ENCODE measurements at places on chromosomes 6 and 20. TPM values are rescaled to one million over a fixed set of nuclear protein-coding genes. Genes with fewer than 3 reads are reported as not detected.

Gene TFAP2A
- 0.21 TPM for total RNA-seq

DNA sequence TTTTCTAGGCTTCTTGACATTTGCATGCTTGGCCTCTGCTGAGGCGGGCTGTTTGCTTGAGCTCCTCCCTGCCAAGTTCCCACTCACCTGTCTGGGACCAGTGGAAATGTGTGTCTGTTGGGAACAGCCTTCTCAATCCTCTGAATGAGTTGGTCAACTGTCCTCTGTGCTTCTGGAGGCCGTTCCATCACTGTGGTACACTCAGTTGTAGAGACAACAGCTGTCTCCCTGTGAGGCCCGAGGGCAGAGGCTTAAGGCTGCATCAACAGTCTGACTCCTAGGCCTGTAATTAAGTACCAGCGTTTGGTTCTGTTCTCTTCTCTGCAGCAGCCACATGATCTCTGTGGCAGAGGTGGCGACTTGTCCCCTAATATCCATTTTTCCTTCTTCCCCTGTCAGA, 110.9 kb downstream of the CDC5L start:
- H3K27me3 ChIP-seq, result peaks cover 5% of the 10 kb centered on the region
- H3K27ac ChIP-seq, result no peak overlapping the region
- H3K36me3 ChIP-seq, result no peaks in the 10 kb centered on the region
- H3K4me3 ChIP-seq, result no peak overlapping the region
- H3K4me1 ChIP-seq, result no peaks in the 10 kb centered on the region
- no peak for DNase-seq

DNA sequence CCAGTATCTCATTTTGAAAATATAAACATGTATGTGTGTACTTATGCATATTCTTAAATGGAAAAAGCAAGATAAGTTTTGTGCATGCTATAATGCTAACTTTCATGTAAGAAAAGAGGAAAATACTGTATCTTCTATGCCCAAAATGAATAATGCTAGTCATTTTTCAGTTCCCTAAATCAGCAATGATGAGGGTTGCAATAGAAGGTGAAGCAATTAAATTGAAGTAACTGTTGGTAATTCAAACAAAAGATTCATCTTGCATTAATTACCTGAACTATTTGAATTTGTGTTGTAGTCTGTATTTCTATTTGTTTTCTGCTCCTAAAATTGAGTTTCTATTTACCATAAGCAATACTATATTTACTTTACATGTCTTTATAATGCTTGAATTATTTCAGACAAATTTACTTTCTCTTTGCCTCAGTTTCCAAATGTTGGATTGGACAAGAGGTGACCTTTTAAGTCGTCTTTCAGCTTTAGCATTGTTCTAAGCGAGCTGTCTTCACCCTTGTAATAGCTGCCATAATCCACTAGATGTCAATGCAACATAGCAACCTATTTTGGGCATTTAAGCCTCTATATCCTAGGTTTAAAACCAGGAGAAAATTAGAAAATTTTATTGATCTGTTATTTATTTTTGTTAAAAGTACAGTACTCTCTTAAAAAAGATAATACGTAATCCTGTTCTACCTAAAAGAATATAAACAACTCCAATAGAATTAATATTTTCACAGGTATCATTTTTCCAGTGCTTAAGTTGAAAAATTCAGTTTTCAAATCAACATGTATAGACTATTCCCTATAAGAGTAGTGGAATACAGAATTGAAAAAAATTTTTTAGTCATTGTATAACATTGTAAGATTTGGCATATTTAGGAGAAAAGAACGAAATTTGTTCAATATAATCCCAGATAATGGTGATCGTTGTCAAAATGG, 52.3 kb upstream of the IFNGR1 start:
- H3K27ac ChIP-seq, result no peak overlapping the region
- no peak for DNase-seq

DNA sequence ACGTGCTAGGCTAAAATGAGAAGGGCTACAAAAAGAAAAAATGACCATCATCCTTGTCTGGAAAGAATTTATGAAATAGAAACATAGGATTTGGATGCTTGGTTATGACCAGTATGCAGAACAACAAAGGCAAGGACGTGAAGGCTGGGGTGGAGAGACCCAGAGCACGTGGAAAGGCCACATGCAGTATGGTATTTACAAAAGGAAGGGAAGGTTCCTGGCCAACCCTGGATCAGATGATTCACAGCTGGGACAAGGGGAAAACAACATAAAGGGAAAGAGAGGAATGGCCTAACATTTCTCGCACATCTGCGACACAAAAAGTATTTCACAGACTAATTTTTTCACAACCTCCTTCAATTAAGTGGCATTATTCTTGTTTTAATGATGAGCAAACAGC, 8.2 kb downstream of the STX7 start:
- H3K4me3 ChIP-seq, result no peak overlapping the region

- H3K27ac ChIP-seq, result no peak overlapping the region
- H3K4me1 ChIP-seq, result peaks cover 21% of the 10 kb centered on the region
- peaks cover 33% of the 10 kb centered on the region for H3K27me3 ChIP-seq
- H3K36me3 ChIP-seq, result no peaks in the 10 kb centered on the region
- no peak overlapping the region for H3K4me3 ChIP-seq
Observed at GRCh38 chr6:4640139-4640538, 136.1 kb upstream of the CDYL start.

DNA sequence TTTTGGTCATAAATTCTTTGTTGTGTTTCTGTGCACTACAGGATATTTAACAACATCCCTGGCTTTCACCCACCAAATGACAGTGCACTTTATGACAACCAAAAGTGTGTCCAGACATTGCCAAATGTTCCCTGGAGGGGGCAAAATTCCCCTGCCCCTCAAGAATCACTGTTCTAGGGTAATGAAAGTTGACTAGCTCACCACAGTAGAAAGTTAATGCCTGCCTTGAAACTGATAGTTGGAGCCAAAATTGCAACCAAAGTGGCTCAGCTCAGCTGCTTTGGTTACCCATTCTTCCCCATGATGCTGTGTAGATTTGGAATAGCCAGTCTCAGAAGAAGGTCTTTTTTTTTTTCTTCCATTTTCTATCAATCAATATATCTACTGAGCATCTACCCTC, 150.6 kb downstream of the RALGAPA2 start:
- no peak for DNase-seq
- peaks cover 21% of the 10 kb centered on the region for H3K36me3 ChIP-seq
- peaks cover 5% of the 10 kb centered on the region for H3K4me1 ChIP-seq

DNA sequence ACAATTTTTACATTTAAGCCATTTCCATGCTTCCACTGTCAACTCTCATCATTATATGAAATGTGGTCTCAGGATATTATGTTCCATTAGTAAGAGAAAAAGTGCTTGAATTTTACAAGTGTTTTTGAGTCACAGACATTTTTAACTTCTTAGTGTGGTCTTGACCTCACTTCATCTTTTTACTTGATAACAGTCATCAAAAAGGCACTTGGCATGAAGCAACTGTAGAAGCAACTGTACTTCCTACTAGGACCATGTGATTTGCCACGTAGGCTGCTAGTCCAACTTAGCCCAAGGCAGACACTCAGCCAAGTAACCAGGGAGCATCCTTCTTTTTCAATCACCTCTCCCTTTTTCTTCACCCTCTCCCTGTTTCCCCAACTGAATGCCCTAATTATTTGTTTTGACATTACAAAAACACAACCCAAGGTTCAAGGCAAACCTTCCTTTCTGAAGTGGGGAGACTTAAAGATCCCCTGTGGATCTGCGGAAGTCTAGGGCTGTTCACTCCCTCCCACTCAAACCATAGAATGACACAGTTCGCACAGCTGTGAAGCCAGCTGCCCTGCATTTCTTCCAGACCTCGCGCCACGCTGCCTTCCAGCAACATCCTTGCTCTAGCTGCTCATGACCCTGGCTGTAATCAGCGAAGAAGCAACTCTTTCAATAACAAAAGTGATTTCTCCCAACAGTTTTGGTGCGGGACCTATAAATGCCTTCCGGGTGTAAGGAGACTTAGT, 45.0 kb downstream of the PHACTR1 start:
- no peaks in the 10 kb centered on the region for H3K36me3 ChIP-seq
- no peak overlapping the region for H3K4me3 ChIP-seq
- no peak for DNase-seq
- no peaks in the 10 kb centered on the region for H3K4me1 ChIP-seq

- peaks cover 77% of the 10 kb centered on the region for H3K4me1 ChIP-seq
- DNase-seq, result peak; percentile 71
- H3K36me3 ChIP-seq, result no peaks in the 10 kb centered on the region
Observed at GRCh38 chr6:16414205-16414604, 175.8 kb downstream of the GMPR start.

GRCh38 chr6:122673343-122673961, 63.2 kb downstream of the PKIB start:
- no peaks in the 10 kb centered on the region for H3K4me1 ChIP-seq
- no peak overlapping the region for H3K4me3 ChIP-seq
- no peaks in the 10 kb centered on the region for H3K27me3 ChIP-seq
- DNase-seq, result no peak
- H3K36me3 ChIP-seq, result no peaks in the 10 kb centered on the region
